ENCODE measurements at places on chromosomes 7 and 10.

DNA sequence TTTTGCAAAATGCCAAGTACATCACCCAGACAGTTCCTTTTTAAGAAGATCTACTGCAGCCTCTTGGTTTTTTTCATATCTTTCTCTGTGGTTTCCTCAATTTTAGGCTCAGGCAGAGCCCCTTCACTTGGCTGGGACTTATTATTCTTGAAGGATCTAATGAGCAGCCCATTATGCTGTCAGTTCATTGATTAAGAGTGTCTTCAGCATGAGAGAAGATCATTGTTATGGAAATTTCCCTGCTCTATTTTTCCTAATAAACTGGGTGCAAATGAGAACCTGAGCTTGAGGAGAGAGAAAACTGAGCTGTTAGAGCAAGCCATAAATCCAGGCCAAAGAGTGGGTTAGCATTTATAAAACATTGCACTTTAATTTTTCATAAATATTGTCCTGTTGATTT, 146.5 kb downstream of the SEC23IP start:
- no peak for DNase-seq

DNA sequence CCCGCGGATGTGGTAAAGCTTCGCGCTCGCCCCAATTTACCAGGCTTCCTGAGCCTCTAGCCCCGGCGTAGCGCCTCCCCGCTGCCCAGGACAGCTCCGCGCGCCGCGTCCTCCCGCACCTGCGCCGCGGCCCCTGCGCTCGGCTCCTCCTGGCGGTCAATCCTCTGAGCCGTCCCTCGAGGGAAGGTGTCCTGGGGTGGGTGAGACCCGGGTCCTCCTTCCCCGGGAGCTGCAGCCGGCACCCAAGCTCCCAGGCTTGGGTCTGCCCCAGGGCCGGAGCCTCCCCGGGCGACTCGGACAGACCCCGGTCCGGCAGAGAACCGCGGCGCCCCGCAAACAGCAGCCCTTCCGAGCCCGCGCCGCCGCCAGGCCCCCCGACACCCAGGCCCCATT, 512 bp downstream of the OSBPL3 start:
- peak; percentile 67 for DNase-seq

- DNase-seq = no peak
Observed at GRCh38 chr7:49773218-49773935, at the start of gene VWC2. Gene VWC2 (plus strand): TSS chr7:49773638. CDS start chr7:49775436, 1,798 bp downstream.

DNA sequence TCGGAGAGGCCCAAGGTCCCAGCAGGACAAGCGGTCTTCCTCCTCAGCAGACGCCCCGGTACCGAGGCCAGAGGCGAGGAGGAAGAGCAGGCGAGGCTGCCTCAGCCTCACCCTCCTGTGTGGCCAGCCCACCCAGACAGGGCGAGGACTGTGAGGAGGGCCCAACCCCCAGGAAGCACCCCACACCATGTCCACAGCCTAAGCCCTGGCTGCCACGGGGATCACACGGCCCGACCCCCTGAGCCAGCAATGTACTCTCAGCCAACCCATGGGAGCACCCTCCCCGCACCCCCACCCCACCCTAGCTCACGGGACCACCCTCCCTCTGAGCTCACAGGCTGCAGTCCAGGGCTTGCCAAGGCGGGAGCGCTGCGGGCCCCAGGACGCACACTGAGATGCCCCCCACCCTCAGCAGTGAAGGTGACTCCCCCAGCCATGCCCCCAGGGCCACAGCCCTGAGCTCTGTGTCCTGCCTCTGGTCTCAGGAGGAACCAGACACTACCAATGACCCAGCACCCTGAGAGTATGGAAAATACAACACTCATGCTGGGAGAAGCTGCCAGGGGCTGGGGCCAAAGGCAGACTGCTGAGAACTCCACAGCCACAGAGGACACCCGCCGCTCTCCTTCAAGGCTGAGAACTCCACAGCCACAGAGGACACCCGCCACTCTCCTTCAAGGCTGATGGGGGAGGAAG, 93.6 kb downstream of the MAD1L1 start:
- DNase-seq = no peak

- DNase-seq = no peak
Observed at GRCh38 chr10:101965075-101965765, 90.8 kb downstream of the ARMH3 start.

DNA sequence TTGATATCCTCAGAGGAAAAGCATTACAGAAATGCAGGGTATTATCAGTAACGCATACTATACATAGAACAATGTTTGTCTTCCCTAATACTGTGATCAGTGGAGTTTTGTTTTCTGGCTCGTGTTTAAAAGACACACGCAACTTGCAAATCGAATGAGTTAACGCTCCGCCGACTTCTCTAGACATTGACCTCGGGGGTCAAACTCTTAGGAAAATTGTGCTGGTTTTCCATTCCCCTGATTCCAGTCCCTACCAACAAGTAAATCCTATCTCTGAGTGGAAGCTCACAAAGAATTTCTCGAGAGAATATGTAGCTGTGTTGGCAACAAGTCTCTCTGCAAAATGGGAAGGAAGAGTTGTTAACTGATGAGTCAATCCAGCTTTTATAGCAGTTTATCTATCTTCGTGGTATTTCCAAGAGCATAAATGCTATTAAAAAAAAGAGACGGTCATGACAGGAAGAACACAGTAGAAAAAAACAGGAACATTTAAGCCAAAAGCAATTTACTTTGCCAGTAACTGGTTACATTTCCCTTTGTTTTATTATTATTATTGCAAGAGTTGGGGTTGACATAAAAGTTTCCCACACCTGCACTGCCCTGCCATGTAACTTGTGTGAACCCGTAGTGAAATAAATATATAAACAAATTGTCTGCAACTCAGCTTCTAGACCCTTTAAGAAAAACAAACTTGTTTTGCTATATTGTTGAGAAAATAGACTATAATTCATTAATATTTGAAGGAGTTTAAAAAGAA, 144.4 kb downstream of the ARID5B start:
- no peak for DNase-seq

DNA sequence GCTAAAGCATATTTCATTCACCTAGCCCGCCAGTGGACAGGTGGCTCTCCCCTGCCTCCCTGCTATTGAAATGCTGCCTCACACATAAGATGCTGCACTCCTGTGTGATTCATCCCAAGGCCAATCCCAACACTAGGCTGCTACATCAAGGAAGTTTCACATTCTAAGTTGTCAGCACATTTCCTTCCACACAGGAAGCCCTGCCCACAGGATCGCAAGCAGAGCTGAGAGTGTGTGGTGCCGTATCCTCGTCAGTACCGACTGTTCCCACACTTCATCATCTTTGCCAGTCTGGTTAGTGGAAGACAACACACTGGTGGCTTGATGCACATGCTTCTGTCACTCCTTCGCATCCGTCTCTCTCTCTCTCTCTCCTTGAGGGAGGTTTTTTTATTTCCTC, 194.3 kb upstream of the PPP2R2D start:
- no peak for DNase-seq

DNA sequence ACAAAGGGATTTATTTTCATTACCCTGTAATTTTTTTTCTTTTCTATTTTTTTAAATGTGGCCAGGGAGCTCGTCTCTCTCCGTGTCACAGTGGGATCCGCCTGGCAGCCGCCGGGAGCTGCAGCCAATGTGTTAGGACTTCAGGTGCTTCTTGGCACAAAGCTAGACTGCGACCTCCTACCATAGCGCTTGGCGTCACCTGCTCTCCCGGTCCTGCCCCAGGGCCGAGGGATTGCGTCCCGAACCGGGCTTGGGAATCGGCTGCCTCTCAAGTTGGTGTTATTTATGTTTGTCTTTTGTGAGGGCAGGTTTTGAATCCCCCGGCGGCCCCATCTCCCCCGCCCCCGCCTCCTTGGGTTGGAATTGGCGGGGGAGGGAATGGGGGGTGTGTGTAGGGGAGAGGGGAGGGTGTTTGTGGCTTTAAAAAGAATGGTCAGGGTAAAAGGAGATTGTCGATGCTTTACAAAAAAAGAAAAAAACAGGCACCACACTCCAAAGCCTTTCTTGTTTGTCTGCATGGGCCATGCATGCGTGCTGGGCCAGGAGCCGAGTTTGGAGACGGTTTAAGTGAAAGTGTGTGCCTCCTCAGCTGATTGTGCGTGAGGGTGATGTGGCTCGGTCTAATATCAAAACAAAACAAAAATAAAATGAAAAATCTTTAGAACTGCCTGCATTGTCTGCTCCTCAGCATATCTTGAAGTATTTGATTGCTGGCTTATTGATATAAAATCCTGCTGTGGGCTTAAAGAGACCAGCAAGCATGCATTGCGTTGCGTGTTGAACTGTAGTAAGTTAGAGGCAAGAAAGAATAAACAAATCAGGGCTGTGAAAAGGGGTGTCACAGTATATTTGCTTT, 1.2 kb downstream of the PPP1R9A start:
- no peak for DNase-seq

DNA sequence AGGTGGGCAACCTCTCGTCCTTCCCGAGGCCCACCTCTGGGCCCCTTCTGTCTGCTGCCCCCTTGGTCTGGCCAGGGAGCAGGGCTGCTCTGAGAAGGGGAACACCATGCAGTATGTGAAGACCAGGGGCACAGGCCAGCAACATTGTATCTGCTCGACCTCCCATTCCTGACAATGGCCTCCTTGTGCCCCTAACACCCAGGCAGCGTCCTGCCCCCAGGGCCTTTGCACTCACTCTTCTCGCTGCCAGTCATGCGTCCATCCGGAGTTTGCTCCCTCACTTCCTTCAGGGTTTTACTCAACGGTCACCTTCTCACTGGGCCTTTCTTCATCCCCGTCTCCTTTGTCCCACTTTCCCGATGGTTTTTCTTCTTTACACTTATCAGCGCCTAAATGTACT, 232.9 kb upstream of the GRB10 start:
- DNase-seq = no peak

- no peak for DNase-seq
Observed at GRCh38 chr7:36148422-36149065, 4.5 kb upstream of the EEPD1 start.

GRCh38 chr10:109454691-109455090, 468.6 kb downstream of the XPNPEP1 start:
- no peak for DNase-seq

All from stimulated activated CD4-positive, alpha-beta T cell treated with anti-CD3 and anti-CD28 coated beads, TNF-alpha, amount 100 ng/mL, for 4 hours (primary cell).